Regular cardiac myocyte (primary cell): ENCODE measurements at places on chromosomes 3 and 15. TPM values are rescaled to one million over a fixed set of nuclear protein-coding genes. Genes with fewer than 3 reads are reported as not detected.

The TOPBP1 gene
- 21.7 and 37.6 TPM in 2 replicates for total RNA-seq

The ZBED2 gene
- under 0.01 and 0.19 TPM in 2 replicates for total RNA-seq

The KLF15 gene
- total RNA-seq = 0.38 and 1.7 TPM in 2 replicates

The PLCB2 gene
- under 0.01 and 0.38 TPM in 2 replicates for total RNA-seq

The IGSF10 gene
- under 0.01 and 0.19 TPM in 2 replicates for total RNA-seq

The SCN5A gene
- total RNA-seq = 1.1 and 1.2 TPM in 2 replicates

The KCNAB1 gene
- 0.19 and 4.8 TPM in 2 replicates for total RNA-seq

The GMPS gene
- 46.2 and 95.7 TPM in 2 replicates for total RNA-seq

The SEMA6D gene
- total RNA-seq = 9.9 and 19.6 TPM in 2 replicates

The FBN1 gene
- 823 and 1,944 TPM in 2 replicates for total RNA-seq

The ATP13A3 gene
- total RNA-seq = 945 and 1,767 TPM in 2 replicates

The FRMD5 gene
- total RNA-seq = 8.6 and 14.9 TPM in 2 replicates

The TRAK1 gene
- total RNA-seq = 40.3 and 43.5 TPM in 2 replicates

The PLA1A gene
- total RNA-seq = not detected in 2 replicates

The ROPN1 gene
- total RNA-seq = not detected in 2 replicates

The UACA gene
- total RNA-seq = 229 and 352 TPM in 2 replicates

The AP3B2 gene
- total RNA-seq = under 0.01 and 0.28 TPM in 2 replicates

The ACOX2 gene
- 10.2 and 13.5 TPM in 2 replicates for total RNA-seq

The BOC gene
- 1.3 and 6.5 TPM in 2 replicates for total RNA-seq

The ATP2B2 gene
- not detected in 2 replicates for total RNA-seq

The IFT57 gene
- total RNA-seq = 44.3 and 64.0 TPM in 2 replicates

The C3orf80 gene
- 0.58 and 1.1 TPM in 2 replicates for total RNA-seq

The ATP13A4 gene
- 0.19 and 0.56 TPM in 2 replicates for total RNA-seq

The STRC gene
- total RNA-seq = 0.28 TPM in 1 of 2 replicates, not detected in the other

The FOXL2 gene
- total RNA-seq = under 0.01 and 0.19 TPM in 2 replicates

The MEGF11 gene
- not detected in 2 replicates for total RNA-seq
